ENCODE measurements at places on chromosomes 16 and 17. TPM values are rescaled to one million over a fixed set of nuclear protein-coding genes. Genes with fewer than 3 reads are reported as not detected.

Gene CDK5R1
- total RNA-seq: 1.5 TPM

DNA sequence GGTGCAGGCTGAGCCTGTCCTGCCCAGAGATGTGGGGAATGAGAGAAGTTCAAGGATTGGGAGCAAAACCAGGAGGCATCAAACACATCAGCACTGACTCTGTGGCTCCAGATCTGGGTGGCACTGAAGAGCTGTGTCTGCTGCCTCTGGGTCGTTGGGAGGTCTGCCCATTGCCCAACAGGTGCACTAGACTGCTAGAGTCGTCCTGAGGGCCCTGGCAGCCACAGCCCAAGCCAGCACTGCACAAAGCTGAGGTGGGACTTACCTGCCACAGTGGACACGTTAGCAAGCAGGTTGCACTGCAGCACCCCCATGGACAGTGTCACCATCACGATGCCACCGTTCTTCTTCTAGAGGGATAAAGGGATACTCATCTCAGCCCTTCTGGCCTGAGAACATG lies 3.3 kb downstream of the DPEP3 start:
- no peak for DNase-seq

Gene PRPF8
- 107 TPM for total RNA-seq

DNA sequence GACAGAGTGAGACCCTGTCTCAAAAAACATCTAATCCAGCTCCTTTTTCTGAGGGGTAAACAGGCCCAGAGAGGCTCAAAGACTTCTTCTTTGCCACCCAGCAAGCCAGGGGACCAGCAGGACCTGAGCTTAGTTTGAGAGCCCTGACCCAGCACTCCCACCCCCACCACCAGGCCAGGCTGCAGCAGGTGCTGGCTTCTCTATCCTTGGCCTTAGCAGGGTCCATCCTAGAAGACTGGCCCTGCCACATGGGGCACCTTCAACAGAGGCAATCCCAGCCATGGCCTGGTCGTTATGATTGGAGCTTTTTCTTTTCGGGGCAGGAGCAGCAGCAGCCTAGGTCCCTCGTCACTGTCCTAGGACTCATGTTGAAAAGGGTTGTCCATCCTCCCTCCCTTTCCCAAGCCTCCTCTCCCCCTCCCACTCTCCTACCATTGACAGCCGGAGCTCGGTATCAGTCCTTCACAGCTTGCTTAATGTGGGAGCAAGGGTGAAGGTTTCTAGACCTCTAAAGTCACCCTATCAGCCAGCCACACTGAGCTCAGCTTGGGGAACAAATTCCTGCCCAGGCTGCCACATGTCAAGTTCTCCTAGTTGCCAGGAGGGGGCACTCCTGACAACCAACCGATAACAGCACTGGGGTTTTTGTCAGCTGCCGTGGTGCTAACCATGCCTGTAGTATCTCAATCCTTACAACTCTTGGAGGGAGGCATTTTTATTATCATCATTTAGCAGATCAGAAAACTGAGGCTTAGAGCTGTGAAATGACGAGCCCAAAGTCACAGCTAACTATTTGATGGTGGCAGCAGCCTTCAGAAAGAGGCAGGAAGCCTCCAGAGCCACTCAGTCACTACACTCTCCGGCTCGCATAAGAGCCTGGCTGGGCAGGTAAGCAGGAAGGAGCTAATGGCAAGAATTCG lies 11.2 kb downstream of the MRPL27 start:
- DNase-seq: no peak

Gene PEMT
- 10.9 TPM for total RNA-seq

Gene DPEP1
- 0.58 TPM for total RNA-seq

Gene TBC1D3L
- total RNA-seq: 3.9 TPM

GRCh38 chr17:33972763-33973162 lies 282.3 kb upstream of the CCL2 start:
- DNase-seq: no peak
